ENCODE measurements at places on chromosomes 6 and 20.
A peak's percentile ranks its signal among the peaks of the same experiment; 100 is the strongest.

DNA sequence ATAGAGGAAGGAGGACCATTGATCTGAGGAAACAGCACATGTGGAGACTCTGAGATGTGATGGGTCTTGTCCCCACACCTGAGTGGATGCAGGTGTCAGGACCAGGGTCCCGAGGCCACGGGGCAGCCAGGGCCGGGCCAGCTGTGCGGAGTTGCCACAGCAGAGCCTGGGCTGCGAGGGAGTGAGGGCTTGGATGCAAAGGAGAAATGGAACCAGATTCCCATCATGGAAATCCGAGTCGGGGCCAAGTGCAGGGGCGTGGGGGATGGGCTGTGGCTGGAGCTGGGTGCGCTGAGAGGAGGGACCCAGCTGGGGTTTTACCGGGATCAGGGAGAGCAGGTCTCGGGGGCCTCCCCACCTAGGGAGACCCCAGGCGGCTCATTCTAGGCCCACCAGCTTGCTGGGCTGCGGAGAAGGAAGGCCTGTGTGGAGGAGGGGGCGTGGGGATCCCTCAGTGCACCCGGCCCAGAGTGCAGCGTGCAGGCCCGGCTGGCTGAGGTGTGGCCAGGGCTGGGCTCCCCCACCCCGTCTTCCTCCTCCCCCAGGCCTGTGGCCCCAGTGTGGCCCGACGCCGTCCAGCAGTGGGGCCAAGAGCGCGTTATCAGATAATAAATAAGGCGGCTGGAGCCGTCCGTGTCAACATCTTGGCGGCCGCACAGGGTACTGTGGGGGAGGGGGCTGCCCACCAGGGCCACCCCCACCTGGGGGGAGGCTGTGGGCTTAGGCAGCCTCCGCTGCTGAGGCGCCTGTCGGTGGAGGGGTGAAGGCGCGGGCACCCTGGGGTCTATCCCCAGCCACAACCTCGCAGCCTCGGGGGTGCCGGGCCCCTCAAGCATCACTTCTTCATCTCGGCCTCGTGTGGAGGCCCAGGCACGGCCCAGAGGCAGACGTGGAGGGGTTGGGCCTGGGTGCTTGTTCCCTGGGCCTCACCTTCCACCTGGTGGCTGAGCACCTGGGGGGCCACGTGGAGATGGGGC, 17.2 kb downstream of the GATA5 start:
- no peak for DNase-seq

DNA sequence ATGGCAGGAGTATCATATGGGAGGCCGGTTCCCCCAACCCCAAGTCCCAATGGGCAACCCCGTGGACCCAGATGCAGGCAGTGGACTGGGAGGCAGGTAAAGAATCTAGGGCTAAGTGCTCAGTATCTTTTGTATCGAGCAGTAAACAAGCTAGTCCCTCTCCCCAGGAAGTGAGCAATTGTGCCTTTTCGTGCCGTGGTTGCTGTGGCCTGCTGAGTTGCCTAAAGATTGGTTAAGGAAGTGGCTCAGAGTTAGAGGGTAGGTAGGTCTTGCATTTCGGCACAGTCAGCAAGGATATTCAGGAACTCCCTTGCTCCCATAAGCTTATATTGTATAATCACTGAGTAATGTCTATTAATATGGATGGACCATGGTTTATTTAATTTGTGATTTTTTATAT, 1.3 kb upstream of the DNAH8 start:
- no peak for DNase-seq

DNA sequence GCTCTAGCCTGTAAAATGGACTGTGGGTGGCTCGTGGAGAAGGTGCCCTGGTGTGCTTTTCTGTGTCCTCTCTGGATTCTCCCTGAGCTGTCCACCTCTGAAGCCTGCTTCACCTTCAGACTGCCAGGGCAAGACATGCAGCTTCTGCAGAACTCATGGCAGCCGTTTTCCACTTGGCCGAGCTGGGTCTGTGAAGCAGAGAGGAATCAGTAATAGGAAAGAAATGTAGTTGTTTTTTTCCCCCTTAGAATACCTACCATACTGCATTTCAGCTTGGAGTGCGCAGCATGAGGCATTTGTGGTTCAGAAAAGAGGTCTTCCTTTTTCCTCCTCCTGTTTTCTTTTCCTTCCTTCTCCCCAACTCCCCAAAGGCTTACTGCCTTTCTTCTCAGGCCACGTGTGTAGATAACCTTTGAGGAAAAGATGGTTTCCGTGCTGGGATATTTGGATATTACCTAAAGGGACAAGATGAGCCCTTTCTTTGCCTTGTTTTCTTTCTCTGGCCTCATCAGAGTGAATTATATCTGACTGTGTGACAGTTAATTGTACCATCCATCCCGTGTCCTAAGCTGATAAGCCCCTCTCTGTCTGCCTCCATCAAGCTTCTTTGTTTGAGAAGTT, 39.4 kb downstream of the RREB1 start:
- DNase-seq = no peak

GRCh38 chr6:13427801-13428582, 59.4 kb downstream of the GFOD1 start:
- no peak for DNase-seq

DNA sequence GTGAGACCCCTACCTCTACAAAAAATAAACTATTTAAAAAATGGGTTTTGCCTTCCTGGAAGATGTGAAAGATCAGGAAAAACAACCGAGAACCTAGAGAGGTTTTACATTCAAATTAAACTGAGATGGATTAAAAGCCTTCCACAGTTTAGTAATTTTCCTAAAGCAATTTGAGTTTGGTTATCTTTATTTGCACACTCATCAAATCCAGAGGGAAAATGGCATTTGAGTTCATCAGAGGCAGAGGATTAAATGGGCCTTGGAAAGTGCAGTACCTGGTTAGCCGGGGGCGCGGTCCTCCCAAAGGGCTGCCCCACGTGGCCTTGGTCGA, 157.0 kb upstream of the INSM1 start:
- DNase-seq = no peak

GRCh38 chr20:44642203-44643153, 9.0 kb downstream of the ADA start:
- DNase-seq = peak; percentile 41

DNA sequence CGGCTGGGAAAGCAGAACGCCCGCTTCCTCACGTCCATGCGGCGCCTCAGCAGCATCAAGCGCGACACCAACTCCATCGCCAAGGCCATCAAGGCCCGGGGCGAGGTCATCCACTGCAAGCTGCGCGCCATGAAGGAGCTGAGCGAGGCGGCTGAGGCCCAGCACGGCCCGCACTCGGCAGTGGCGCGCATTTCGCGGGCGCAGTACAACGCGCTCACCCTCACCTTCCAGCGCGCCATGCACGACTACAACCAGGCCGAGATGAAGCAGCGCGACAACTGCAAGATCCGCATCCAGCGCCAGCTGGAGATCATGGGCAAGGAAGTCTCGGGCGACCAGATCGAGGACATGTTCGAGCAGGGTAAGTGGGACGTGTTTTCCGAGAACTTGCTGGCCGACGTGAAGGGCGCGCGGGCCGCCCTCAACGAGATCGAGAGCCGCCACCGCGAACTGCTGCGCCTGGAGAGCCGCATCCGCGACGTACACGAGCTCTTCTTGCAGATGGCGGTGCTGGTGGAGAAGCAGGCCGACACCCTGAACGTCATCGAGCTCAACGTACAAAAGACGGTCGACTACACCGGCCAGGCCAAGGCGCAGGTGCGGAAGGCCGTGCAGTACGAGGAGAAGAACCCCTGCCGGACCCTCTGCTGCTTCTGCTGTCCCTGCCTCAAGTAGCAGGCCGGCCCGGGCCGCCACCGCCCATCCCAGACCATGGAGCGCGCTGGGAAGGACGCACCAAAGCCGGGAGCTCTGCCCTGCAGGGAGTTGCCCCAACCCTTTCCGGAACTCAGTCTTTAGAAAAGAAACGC, 36.7 kb downstream of the STX11 start:
- DNase-seq = no peak

DNA sequence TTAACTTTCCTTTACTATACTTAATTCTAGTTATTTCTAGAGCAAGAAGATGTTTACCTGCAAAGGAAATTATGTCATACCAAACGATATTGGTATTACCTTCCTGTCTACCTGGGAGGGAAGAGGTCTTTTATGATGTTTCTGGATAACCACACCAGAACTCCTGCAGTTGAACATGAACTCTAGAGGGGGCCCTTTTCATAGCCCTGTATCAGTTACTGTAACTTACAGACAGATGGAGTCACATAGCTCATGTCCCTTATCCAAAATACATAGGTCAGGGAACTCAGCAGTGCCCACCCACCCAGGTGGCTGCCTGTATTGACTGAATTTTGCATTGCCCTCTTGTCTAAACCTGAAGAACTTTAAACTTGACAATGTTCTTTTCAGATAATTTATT, 35.1 kb upstream of the MYL9 start:
- DNase-seq = no peak

- no peak for DNase-seq
These were observed 563 bp upstream of the NNAT start for GRCh38 chr20:37520419-37520955.

GRCh38 chr6:133623065-133623464, 265.8 kb upstream of the TCF21 start:
- DNase-seq = no peak

- no peak for DNase-seq
These were observed 159.8 kb upstream of the CDH4 start for GRCh38 chr20:61092251-61092650.

- DNase-seq = no peak
These were observed 6.0 kb downstream of the RNF24 start for GRCh38 chr20:4009309-4009708.

DNA sequence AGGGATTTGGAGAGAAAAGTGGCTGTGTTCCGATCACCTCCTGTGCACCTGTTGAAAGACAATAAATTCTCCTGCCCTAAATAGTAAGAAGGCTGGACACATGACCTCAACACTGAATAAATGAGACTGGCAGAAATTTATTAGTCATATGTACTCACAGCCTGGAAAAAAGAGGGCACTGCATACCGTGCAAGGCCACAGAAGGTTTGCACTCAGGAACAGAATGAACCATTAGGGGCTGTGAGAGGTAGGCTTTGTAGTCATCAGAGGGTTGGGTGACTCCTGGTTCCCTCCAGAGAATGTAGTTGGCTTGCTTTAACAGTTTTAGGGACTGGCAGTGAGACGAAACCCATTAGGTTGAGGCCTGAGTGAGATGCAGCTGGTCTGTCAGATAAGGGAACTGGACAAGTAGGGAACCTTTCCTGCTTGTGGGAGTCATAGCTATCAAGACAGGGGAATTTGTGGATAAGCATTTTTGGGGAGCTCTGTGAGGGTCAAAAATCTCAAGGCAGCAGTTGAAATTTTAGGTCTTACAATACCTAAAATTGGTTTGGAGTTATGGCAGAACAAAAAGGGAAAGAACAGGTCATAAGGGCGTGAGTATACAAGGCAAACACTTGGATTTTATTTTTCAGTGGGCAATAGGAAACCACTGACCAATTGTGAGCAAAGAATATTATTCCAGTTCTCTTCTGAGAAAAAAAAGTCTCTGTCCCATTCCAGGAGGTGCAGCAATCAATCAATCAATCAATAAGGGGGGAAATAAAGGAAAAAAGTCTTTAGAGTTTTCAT, 67.9 kb upstream of the BTN3A2 start:
- no peak for DNase-seq

DNA sequence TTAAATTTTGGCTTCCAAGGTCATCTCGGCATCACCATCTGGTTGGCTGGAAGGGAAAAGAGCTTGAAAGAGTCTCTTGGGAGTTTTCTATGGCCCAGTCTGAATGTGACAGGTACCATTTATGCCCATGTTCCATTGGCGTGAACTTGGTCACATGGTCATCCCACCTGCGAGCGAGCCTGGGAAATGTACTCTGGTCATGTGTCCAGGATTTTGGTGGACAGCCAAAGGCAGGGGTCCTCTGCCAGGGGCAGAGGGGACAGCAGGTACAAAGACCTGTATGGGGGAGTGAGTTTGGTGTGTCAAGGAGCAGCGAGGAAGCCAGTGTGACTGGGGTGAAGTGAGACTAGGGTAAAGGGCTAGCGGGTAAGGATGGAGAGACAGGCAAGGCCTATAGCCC, 112.6 kb downstream of the CDC5L start:
- no peak for DNase-seq

DNA sequence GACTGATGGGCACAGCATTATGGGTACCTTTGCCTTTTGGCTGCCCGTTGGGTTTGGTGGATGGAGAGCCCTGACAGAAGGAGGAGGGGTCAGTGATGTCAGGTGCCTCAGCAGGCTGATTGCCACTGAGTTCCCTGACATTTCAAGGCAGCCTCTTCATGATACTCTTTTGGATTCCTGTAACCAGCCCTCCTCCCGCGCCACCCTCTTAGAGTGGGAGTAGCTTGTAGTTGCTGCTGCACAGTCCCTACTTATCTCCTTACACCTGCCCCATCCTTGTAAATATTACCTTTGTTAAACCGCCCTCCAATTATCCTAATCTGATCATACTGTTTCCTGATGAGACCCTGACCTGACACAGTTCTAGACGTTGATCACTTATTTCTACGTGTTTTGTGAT, 140.0 kb downstream of the CFAP61 start:
- peak; percentile 46 for DNase-seq

- DNase-seq = no peak
These were observed 537 bp downstream of the PRR3 start for GRCh38 chr6:30557683-30557981.

- DNase-seq = no peak
These were observed 35.1 kb downstream of the SGK1 start for GRCh38 chr6:134282816-134283215.

DNA sequence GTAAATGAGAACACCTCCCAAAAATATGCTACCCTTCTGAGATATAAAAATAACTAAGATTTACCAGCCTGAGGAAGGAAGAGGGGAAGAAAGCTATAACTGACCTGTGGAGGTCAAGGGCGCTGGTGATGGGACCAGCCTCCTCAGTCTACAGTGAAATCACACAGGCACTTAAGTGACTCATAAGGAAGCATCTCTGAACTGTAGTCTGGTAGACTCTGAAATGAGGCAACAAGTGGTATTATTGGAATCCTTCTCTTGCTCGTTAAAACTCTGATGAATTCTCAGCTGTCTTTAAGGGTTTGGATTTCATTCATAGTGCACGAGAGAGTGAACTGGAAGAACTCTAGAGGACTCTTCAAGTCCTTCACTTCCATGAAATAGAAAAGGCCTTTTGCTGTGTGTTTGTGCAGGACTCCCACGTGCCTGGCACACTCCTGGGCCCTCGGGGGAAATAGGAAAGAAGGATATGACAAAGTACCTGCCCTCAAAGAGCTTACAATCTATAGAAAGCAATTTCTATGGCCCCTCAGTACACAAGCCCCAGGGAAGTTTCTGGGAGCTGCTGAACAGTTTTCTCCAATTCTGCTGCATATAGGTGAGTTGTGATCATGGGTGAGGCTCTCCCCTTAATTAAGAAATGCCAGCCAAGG, 231.8 kb upstream of the RREB1 start:
- no peak for DNase-seq

- DNase-seq = no peak
These were observed 50.2 kb downstream of the RREB1 start for GRCh38 chr6:7157752-7158616.

DNA sequence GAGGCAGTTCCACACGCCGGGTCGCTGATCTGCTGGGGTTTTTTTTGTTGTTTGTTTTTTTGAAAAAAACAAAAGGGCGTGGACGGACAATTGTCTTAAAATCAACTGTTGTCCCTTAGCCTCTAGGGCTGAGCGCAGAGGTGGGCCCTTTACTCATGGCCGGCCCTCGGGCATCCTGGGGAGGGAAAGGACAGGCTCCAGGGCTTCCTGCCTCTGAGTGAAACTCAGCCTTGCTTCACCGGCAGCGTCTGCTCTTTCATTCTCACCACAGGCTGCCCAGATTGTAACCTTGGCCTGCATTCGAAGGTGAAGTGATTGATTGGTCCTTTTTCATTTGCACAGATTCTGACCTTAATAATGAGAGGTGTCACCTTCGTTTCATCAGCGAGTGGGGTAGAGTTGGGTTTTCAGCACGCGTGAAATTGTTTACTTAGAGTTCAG, 797 bp downstream of the SMIM13 start:
- DNase-seq = peak; percentile 33

GRCh38 chr6:142543606-142544005, 241.8 kb downstream of the ADGRG6 start:
- DNase-seq = no peak

Measured in COR-L47 (cell line).